ENCODE measurements at places on chromosomes 4 and X.

GRCh38 chrX:40104985-40105834 lies 7.5 kb upstream of the BCOR start:
- no peak for DNase-seq

- DNase-seq, result no peak
These were observed 69.5 kb downstream of the ACOX3 start for GRCh38 chr4:8370835-8371595.

DNA sequence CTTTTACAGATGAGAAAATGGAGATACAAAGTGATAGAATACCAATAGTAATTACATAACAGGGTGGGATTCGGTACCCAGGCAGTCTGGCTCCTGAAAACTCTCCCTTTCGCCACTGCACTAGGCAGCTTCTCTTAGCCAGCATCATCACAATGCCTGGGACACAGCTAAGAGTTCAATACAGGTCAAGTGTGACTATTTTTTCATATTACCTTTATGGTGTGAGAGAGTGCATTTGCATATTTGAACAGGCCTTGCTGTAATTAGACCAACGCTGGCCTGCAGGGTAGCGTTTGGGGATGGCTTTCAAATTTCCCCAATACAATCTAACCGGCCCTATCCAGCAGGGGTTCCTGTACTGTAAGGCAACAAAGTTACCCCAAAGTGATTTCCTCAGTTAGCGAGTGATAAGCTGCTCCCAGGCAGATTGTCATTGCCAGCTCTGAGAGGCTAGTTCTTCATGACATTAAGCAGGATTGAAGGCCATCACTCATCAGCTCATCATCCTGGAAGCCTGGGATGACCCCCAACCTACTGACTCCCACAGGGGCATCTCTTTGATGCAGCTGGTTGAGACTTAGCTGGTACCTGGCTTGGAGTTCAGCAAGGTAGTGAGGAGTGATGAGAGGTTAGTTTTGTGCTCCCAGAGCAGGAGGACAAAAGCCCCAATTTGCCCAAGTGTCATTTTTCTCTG lies 836.8 kb upstream of the LCORL start:
- no peak for DNase-seq

DNA sequence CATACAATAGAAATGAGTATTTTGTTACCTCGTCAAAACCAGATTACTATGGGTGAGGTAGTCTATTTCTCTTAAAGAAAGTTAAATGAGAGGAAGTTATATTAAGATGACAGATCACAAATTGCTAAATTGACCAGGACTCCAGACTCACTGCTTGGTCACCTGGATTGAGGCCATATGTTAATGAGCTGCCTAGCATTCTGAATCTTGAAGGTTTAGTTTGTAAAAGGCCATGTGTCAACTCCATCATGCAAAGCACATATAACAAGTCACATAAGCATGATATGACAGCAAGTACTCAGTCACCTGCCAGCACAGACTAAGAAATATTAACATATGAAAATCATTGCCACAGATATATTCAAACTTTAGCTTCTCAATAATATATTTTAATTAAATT lies 72.6 kb downstream of the EPHA5 start:
- DNase-seq, result no peak

DNA sequence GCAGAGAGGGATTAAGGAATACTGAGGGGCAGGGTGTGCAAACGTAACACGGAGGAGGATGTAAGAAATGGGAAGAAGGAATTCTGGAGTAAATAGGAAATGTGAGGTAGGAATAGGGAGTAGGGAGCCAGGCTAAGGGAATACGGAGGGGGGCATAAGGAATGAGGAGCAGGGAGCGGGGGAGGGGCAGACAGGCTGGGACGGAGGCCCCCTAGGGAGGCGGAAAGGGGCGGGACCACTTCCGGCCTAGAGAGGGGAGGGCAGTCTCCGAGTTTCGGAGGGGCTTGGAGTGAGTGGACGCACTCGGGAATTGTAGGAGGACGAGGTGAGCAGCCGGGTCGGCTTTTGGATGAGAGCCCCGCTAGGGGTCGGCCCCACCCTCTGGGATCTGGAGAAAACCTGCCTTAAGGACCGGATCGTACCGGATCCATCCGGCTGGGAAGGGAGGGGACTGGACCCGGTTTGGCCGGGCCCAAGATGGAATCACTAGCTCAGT lies 612 bp downstream of the MAGED2 start:
- peak; percentile 58 for DNase-seq

DNA sequence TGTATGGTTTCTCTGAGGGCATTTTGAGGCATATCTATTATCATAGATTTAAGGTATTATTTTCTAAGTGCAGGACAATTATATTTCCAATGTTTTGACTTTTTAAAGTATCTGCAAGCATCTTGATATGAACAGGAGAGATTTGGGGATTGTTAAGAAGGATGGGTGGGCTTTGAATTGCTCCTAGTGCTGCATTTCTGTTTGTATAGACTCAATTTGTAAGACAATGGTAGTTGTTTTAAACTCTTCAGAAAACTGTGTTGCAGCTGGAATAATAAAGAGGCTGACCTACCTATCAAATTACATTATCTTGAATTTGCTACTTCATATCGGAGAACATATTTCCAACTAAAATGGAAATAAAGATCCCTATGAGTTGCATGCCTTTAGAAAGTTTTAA lies 570.3 kb downstream of the ADGRL3 start:
- DNase-seq, result no peak

DNA sequence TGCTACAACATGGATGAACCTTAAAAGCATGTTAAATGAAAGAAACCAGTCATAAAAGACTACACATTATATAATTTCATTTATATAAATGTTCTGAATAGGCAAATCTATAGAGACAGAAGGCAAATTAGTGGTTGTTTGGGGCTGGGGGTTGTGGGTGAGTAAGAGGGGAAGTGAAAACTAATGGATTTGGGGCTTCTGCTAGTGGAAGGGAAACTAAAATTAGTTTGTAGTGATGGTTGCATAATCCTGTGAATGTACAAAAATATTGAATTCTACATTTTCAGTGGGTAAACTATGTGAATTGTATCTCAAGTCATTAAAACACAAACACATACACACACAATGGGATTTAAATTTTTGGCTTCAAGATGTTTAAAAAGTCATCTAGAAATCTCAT lies 25.4 kb upstream of the LIMCH1 start:
- no peak for DNase-seq

GRCh38 chr4:77154761-77155499 lies 2.1 kb upstream of the CCNG2 start:
- no peak for DNase-seq

- no peak for DNase-seq
These were observed 477.5 kb downstream of the SPRY1 start for GRCh38 chr4:123874063-123874462.
